Occipital lobe (tissue), 3 donors: ENCODE measurements at places on chromosomes 16 and 17. TPM values are rescaled to one million over a fixed set of nuclear protein-coding genes. Genes with fewer than 3 reads are reported as not detected.

- DNase-seq, result no peak
Measured at GRCh38 chr16:22322741-22323140, 25.5 kb downstream of the POLR3E start.

- DNase-seq, result no peak
Measured at GRCh38 chr16:1452530-1452929, 8.2 kb upstream of the CCDC154 start.

GRCh38 chr16:3259836-3260235 is 3.4 kb upstream of the MEFV start:
- no peak for DNase-seq

The CCL4 gene
- total RNA-seq, result 4.1 TPM

- DNase-seq, result no peak
Measured at GRCh38 chr17:74008196-74008595, 195.3 kb upstream of the RPL38 start.

GRCh38 chr16:59470556-59470955 is 736.4 kb upstream of the GOT2 start:
- no peak for DNase-seq

DNA sequence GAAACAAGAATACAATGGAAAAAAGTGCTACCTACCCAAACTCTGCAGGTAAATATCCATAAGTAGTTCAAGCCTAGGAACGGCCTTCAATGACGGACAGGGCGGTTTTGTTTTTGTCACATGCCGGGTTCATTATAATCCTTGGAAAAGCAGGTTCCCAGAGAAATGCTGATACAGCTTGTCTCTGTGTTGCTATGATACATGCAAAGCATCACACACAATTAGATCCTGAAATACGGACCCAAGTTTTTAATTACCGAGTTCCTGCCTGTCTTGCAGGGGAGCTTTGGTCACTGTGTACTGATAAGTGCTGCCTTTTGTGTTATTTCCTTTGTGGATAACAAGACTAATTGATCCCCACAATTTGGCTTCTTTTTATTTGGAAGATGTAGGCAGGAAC is 217.4 kb downstream of the HAPSTR1 start:
- DNase-seq, result no peak

DNA sequence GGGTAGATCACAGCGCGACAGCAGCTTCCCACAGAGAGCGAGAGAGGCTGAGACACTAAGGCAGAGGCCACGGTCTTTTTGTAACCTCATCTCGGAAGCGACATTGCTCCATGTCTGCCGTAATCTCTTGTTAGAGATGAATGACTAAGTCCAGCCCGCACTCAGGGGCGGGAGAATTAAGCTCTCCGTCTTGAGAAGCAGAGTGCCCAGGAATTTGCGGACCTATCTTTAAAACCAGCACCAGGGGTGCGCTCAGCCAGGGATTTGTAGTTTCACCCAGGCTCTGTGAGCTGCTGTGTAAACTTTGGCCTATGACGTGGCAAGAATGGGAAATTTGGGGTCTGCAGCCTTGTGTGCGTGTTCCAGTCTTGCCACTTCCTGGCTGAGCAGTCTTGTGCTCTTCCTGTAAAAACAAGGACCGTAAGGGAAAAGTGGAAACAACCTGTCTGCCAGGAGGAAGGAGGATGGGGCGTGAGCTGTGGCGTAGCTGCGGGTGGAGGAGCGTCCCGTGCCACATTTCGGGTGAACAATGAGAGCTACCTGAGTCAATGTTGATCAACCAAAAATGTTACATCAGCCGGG is 16.0 kb upstream of the JPH3 start:
- no peak for DNase-seq
